Fibroblast of the aortic adventitia (primary cell): ENCODE measurements at places on chromosomes 11 and 22.
A peak's percentile ranks its signal among the peaks of the same experiment; 100 is the strongest.

DNA sequence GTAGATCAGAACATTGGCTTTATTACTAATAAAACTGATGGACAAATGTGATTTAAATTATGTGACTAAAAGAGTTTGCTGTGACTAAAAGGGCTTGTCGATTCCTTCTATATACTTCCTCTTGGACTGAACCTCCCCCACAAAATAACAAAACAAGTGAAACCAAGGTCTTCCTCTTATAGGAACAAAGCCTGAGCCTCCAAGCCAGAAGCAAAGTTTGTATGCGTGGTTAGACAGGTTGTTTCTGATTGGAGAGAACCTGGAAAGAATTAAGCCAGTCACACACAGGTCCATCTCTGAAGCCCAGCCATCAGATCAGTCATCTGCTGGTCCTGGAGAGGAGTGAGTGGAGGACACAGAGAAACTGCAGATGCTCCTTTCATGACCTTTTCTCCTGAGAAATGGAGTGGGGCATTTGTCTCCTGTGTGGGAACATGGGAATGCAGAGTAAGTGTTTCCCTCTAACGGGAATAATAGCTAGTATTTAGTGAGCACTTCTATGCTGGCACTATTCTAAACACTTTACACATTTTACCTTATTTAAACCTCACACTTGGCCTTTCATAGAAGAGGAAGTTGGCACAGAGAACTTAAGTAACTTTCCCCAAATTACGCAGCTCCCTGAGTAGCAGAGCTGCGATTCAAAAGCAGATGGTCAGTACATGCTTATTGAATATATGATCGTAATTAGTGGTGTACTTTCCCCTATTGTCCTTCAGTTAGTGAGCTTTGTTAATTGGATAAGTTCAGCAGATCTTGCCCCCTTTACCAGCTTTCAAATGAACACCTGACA lies 77.1 kb downstream of the UVRAG start:
- no peak for DNase-seq

DNA sequence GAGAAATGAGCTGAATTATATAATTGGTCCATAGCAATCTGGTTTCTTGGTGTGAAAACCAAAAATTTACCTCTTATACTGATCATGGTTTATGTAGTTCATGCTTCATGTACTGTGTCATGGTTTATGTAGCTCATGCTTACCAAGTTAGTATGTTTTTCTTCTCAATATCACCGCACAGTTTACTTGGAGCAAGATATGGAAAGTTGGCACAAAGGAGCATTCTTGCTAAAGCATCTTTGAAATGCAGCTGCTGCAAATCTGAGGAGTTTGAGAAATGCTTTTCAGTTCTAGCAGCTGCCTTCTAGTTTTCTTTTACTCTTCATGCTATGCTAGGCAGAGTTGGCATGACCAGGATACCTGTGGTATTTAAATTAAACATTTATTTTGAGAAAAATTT lies 4.5 kb downstream of the OR10G7 start:
- DNase-seq = no peak

DNA sequence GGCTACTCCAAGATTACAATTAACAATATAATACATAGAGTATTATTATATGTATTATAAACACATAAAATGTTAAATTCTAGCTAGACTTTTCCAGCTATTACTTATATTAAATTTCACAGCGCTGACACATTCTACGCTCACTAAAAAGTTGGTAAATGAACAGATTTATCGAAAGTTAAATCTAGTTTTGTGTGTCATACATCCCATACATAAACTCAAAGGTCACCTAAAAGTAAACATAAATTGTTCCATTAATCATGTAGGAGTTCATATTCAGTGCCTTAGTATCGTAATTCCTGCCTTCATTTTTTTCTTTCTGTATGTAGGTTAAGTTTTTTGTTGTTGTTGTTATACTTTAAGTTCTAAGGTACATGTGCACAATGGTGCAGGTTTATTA lies 10.9 kb downstream of the FNBP4 start:
- DNase-seq = no peak

DNA sequence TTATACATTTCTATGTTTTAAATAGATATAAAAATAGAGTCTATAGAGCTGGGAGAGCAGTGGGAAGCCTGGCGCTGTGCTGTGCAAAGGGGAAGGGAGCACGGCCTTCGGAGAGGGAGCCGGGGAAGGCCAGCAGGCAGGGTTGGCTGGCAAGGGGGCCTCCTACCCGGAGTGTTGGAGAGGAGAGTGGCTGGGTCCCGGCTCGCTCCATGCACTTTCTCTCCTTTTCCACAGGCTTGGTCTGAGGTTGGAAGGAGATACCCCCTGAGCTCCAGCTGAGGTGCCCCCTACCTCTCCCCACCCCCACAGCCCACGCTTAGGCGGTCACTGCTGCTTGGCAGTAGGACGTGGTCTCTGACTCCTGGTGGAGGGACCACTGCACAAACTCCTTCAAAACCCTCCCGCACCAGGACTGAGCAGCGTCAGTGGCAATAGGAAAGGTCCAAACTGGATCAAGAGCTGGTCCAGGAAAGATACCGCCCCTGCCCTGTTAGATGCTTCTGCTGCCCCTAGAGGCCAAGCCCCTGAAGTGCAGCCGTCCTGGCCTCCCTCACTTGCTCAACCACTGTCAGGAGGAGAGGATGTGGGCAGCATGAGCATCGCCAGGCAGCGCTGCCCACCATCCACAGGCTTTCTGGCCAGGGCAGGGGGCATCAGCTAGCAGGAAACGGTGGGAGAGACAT lies 52.9 kb downstream of the SYT13 start:
- peak; percentile 50 for DNase-seq

- no peak for DNase-seq
Measured at GRCh38 chr11:101583251-101584128, at the start of gene TRPC6. TSS of gene TRPC6 (minus strand) at chr11:101584007. CDS start at chr11:101583503, 504 bp downstream.

GRCh38 chr11:134514354-134514951 lies 102.4 kb upstream of the B3GAT1 start:
- no peak for DNase-seq

DNA sequence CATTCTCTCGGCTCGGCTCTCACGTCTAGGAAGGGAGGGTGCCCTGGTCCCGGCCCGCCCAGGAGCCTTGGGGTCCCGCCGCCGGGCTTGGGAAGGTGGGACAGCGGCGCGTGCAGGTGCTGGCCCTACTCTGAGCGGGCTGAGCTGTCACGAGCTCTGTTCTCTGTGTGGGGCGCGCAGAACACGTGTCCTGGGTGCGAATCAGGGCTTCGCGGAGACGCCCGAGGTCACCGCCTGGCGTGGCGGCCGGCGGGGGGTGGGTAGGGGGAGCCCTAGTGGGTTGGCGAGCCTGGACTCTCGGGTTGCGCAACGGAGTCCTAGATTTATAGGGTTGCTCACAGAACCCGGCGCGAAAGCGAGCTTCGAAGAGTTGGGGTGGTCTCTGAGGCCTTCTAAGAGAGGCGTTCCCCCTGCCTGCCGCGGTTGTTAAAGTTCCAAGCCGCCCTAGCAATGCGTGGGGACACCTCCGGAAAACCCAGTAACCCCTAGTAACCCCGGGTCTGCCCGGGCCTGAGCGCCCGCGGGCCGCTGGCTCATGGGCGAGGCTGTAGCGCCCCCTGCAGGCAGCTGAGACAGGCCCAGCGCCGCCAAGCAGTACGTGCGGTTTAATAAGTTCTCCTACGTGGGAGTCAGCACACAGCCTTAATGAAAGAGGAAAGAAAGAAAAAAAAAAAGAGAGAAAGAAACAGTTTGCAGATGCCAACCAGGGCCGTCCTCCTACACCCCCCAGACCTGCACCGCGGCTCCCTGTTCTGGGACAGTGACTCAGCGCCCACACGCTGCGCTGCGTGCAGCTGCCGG lies 2.7 kb downstream of the ADM start:
- DNase-seq = peak; percentile 87

DNA sequence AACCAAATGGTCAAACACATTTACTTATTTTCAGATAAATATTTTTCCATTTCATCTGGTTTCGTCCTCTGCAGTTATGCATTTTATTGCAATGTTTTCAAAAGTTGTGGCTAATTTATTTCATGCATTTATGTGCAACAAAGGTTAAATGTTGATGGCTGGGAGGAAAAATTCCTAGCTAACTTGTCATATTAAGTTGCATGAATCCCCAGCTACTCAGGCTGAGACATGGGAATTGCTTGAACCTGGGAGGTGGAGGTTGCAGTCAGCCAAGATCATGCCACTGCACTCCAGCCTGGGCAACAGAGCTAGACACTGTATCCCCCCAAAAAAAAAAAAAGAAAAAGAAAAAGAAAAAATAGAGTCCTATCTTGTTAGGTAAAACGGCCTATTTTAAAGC lies 1862.4 kb upstream of the RAG2 start:
- DNase-seq = peak; percentile 1

GRCh38 chr11:108223348-108224149 lies 682 bp downstream of the ATM start:
- peak; percentile 19 for DNase-seq

DNA sequence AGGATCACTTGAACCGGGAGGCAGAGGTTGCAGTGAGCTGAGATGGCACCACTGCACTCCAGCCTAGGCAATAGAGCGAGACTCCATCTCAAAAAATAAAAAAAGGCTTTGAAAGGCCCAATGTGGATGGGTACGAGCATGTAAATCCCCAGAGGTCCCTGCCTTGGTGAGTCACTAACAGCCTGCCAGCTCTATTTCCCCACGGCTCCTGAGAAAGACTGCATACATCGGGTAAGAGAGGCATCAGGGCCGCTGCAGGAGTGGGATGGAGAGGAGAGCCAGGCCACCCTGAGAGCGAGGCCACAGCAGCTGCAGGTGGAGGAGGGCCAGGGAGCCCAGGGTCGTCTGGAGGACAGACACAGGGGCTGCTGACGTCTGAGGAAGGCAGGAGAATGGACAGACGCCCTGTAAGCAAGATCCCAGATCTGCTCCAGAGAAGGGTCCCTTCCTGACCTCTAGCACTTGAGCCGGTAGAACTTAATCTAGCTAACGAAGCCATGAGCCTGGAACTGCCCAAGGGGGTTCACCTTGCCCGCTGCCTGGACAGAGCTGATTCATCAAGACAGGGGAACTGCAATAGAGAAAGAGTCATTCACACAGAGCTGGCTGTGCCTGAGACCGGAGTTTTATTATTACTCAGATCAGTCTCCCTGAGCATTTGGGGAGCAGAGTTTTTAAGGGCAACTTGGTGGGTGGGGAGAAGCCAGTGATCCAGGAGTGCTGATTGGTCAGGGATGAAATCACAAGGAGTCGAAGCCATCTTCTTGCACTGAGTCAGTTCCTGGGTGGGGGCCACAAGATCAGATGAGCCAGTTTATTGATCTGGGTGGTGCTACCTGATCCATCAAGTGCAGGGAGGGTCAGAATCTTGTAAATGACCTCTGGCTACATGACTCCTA lies 5.1 kb upstream of the KRTAP5-9 start:
- DNase-seq = peak; percentile 3

DNA sequence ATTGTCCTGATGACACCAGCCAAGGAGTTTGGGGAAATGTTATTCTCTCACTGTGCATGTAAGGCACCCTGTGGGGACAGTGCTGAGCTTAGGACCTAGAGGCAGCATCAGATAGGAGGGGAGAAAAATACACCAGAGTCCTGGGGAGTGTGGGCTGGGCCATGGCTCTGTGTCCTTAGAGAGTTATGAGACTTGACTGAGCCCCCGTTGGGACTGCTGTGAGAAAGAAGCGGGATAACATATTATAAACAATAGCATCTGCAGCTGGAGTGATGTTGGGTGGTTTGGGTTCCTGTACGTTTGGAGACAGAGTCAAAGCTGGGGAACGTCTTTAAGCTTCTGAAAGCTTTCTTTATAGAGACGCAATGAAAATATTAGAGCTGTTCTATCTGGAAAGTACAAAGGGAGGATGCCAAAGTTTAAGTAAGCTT lies 90.9 kb upstream of the CRTAM start:
- peak; percentile 40 for DNase-seq

GRCh38 chr11:26621132-26621531 lies 49.1 kb upstream of the MUC15 start:
- DNase-seq = peak; percentile 73

DNA sequence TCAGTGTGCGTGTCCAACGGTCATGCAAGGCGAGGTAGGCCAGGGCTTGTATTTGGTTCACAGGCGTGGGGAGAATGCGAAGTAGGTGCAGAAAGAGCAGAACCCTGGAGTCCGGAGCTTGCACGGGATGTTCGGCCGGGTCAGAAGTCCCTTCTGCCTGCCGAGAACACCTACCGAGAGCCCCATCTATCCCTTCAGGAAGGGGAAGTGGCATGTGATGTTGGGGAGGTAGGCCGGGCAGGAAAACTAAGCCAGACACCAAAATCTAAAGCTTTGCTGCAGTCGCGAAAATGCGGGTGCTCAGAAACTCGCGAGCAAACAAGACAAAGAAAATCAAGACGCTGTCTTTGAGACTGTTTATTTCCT lies 435 bp upstream of the TAF6L start:
- no peak for DNase-seq

GRCh38 chr11:1163321-1163910 lies 5.7 kb downstream of the MUC5AC start:
- DNase-seq = no peak

DNA sequence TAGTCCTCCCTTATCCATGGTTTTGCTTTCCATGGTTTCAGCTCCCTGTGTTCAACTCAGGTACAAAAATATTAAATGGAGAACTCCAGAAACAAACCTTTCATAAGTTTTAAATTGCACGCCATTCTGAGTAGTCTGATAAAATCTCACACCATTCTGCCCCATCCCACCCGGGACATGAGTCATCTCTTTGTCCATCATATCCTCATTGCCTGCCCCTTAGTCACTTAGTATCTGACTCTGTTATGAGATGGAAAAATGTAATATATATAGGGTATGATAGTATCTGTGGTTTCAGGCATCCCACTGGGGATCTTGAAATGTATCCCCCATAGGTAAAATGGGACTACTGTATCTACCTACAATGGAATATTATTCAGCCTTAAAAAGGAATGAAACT lies 35.5 kb upstream of the FGF3 start:
- DNase-seq = peak; percentile 16

DNA sequence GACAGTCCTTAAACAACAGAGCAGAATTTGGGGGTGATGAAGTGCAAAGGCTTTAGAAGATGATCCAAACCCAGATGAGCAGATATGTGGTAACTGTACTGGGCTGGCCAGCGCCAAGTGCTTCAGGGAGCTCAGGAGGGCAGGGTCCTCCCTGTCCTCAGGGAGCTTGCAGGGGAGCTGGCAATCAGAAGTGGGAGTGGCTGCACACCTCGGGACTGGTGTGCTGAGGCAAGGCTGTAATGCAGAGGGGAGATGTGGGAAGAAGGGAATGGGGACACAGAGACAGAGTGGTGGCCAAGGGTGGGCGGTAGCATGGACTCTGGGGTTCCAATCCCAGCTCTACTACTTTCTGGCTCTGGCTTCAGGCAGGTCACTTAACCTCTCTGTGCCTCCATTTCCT lies 235.6 kb upstream of the NCAM1 start:
- no peak for DNase-seq

- no peak for DNase-seq
Measured at GRCh38 chr11:69245491-69246345, 48.2 kb upstream of the MYEOV start.

- no peak for DNase-seq
Measured at GRCh38 chr11:47268448-47269001, 1.4 kb upstream of the MADD start.

- DNase-seq = no peak
Measured at GRCh38 chr11:69974528-69974927, 103.6 kb upstream of the ANO1 start.

GRCh38 chr22:42069801-42070516 lies 653 bp downstream of the NAGA start:
- no peak for DNase-seq

- peak; percentile 74 for DNase-seq
Measured at GRCh38 chr11:59802639-59803176, 7.9 kb downstream of the MRPL16 start.

GRCh38 chr11:108807262-108807661 lies 142.4 kb downstream of the DDX10 start:
- no peak for DNase-seq
